ENCODE measurements at places on chromosomes 12 and 14.

DNA sequence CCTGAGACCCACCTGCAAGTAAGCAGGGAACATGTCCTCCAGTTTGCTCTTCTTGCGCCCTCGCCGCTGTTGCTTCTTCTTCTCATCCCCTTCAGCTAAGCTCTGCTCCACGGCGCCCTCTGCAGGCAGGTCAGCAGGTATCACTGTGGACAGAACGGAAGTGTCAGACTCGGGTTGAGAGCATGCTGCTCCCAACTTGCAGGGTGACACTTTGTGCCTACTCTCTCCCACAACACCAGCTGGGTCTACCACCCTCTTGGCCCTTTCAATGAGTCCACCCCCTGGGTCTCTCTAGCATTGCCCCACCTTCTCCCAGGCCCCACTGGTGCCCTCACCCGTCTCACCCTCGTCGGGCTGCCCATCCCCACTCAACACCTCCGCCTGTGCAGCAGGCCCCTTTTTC is 16.7 kb downstream of the KMT2D start:
- peak; percentile 56 for DNase-seq

DNA sequence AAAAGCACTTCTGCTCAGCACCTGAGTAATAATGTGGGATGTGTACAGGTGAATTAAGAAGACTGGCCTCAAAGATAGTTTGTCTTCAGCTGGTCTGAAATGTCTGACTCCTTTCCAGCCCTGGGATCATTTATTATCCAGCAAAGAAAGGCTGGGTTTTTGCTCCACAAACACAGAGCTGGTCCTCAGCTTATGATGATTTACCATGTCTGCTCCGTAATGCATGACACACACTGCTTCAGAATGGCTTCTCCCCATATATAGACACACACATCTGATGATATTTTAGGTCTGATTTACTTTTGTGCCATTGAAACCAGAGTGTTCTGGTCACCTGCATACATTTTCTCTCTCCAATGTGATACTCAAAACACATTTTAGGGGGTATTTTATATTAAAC is 225.0 kb downstream of the SLC25A21 start:
- no peak for DNase-seq

DNA sequence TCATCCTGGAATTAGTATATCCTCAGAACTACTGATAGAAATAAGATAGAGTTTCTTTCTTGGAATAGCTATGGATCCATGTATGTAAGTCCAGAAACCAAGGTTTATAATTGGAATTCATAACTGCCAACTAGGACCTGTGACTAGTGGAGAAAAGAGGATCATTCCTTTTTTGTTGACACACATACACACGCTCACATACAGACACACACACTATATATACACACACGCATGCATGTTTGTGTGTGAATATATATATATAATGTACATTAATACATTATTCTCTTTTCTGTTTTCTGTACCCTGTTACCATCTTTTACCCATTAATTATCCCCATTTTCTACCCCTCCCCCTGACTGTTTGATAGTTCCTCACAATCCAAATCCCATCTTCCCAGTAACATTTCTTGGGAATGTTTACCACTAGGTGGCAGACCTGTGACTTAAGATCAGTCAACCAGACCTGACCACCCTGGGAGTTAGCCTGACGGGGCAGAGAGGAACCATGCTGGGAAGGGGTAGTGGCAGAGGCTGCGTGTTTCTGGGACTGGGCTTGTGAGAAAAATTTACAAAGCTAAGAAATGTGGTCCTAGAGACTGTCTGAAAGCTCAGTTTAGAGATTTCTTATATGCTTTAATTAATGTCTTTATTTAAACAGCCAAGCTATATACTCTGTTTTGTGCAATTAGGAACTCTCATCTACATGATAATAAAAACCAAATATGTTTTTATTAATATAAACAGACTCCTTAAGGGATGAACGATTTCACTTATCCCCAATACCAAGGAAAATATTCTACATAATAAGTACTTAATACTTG is 308.0 kb downstream of the PPFIA2 start:
- DNase-seq, result no peak

DNA sequence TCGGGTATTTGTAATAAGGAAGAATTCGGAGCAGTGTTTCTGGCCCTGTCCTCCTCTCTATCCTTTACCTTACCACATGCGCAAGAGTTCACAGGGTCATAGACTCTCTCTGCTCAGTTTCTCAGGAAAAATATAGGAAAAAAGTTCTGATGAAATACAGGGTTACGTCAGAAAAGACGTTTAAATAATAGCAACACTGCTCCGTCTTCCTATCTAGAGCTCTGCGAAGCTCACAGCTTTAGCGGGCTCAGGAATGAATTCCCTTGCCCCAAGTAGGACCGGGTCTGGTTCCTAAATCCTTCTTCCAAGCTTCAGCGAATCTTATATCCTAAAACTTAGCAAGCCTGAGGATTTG is 365 bp downstream of the CCDC59 start:
- DNase-seq, result no peak

DNA sequence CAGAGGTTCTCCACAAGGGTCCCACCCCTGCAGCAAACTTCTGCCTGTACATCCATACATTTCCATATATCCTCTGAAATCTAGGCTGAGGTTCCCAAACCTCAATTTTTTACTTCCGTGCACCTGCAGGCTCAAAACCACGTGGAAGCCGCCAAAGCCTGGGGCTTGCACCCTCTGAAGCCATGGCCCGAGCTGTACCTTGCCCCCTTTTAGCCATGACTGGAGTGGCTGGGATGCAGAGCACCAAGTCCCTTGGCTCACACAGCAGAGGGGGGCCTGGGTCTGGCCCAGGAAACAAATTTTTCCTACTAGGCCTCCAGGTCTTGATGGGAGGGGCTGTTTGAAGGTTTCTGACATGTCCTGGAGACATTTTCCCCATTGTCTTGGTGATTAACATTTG is 84.4 kb downstream of the FSCB start:
- no peak for DNase-seq

DNA sequence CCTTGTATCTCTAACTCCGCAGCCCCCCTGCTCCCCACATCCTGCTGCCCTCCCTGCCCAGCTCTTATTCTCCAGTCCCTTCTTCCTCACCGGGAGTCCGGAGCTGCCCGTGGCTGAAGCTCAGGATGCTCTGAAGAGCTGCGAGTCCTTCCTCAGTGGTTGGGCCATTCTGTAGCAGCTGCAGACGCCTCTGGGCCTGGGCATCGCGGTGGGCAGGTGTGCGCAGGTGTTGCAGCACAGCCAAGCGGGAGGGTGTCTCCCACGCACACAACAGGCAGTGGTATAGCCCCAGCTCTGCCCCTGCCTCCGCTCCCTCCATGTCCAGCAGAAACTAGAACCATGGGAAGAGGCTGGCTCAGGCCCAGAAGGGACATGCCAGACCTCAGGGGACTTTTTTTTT is 20.2 kb downstream of the ZFHX2 start:
- DNase-seq, result no peak

- DNase-seq, result no peak
These were observed 4.2 kb downstream of the NPC2 start for GRCh38 chr14:74488786-74489397.

- no peak for DNase-seq
These were observed 3.5 kb upstream of the EIF5 start for GRCh38 chr14:103330536-103330935.

GRCh38 chr12:56256326-56256960 is 1.7 kb downstream of the ANKRD52 start:
- DNase-seq, result no peak

DNA sequence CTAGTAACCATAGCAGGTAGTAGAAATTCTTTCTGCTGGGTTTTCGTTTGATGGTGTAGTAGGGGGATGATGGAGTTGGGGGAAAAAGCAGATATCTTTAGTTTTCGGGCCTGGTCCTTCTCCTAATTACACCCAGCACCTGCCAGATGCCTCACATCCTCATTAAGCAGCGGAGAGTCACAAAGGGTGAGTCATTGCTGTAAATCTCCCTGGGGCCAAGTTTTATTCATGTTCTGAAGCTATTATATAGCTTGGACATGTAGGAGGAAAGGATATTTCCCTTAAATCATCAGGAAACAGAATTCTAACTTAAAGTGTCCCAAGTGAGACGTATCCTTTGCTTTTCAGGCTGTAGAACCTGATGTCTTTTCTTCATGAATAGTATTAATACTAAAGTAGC is 4.9 kb upstream of the NECAP1 start:
- DNase-seq, result no peak

DNA sequence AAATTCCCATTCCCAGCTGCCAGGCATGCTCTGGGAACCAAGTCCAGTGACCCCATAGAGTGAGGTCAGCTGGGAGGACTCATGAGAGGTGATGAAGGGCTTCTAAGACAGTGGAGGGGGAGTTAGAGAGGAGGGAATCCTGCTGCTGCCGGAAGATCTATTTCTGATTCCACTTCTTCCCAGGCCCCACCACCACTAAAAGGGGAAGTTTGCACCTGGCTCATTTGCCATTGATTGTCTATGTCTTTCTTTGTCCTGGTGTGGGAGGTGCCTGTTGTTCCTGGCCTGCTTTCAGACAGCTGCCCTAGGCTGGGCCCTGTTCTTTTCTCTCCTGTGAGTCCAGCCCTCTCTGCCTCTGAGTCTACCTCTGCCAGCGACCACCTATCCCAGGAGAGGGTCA is 3.0 kb upstream of the KRT6A start:
- no peak for DNase-seq

- DNase-seq, result no peak
These were observed 680.9 kb downstream of the TMEM121 start for GRCh38 chr14:106207316-106207715.

DNA sequence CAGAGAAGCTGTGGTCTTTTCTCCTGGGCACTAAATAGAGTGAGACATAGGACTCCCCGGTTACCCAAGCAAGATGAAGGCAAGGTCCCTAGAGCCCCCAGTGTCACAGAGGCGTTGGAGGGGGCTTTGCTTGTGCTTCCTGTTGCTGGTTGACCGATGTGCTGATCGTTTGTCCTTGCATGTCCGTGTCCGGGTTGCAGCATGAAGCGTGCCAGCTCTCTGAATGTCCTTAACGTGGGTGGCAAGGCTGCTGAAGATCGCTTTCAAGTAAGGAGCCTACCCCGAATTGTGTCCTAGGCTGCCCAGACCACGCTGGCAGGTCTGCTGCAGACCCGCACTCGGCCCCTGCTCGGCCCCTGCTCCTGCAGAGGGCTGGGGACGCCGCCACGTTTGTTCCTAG is 23.1 kb downstream of the XRCC3 start:
- DNase-seq, result no peak

All from stimulated activated CD8-positive, alpha-beta memory T cell treated with anti-CD3 and anti-CD28 coated beads, Interleukin-7, amount 100 ng/mL, for 4 hours (primary cell).